Epithelial cell of proximal tubule (primary cell): ENCODE measurements at places on chromosomes 13 and 19. TPM values are rescaled to one million over a fixed set of nuclear protein-coding genes. Genes with fewer than 3 reads are reported as not detected.

GRCh38 chr13:42603571-42603970 is 29.6 kb downstream of the TNFSF11 start:
- DNase-seq: no peak

- DNase-seq: no peak
Observed at GRCh38 chr13:66323745-66324347, 906.3 kb downstream of the PCDH9 start.

DNA sequence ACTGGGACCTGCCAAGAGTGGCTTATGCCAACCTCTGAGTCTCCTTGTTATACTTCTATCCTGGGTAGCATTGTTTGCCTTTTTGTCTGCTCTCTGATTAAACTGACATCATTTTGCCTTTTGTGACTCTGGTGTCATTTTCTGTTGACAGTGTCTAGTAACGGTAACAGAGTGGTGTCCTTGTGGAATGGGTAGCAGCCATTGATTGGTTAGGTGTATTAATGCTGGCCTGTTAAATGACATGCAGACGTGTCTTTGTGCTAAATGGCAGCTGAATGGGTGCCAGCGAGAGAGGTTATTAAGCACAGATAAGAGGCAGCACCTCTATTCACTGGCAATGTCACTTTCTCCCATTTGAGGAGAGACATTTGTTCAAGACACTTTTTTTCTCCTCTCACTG is 1289.4 kb downstream of the PCDH9 start:
- no peak for DNase-seq

DNA sequence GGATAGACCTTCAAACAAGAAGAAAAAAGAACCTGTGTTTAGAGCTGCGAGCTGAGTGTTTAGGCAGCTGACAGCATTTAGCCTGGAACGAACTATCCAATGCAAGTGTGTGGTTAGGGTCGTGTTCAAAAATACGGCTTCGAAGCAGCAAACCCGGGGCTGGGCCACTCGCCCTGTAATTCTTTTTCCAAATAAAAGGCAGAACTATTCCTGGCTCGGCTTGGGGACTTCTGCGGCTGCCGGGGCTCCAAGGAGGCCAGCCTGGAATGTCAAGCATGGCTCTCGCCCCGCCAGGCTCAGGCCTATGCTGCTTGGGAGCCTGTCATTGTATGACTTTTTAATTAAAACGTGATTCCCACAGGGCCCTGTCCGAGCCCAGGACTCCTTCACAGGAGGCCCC is 51.7 kb upstream of the KLF2 start:
- DNase-seq: no peak

- DNase-seq: no peak
Observed at GRCh38 chr19:15539638-15540037, 31.3 kb downstream of the CYP4F22 start.

DNA sequence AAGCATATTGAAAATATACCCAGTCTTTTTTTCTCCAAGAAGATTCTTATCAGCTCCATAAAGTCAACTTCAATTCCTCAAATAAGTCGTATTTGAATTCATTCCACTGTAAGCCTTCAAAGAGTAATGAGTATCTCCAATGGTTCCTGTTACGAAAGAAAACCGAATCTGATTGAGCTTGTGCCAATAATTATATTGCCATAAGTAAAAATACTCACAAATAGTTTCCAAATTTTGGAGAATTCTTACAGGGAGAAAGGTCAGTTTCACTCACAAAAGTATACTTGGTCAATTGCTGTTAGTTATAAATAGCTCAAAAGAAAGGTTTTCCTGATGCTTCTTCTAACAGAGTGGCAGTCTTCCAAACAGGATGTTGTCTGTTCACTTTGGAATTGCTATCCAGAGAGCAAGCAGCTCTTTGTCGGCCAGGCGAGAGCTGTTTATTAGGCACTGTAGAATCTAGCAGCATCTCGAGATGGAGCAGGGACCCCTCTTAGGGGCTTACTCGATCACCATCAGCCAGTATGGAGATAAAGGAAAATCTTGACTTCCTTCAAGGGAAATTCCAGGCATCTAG is 13.5 kb downstream of the ERICH4 start:
- no peak for DNase-seq

DNA sequence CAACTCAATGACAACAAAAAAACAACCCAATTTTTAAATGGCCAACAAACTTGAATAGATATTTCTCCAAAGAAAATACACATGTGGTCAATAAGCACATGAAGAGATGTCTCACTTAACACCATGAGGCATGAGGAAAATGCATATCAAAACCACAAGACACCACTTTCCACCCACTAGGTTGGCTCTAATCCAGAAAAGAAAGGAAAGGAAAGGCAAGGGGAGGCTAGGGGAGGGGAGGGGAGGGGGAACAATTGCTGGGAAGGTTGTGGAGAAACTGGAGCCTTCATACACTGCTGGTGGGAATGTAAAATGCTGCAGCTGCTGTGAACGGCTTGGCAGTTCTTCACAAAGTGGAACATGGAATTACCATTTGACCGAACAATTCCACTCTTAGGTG is 854.3 kb downstream of the UQCRFS1 start:
- DNase-seq: no peak

- DNase-seq: no peak
Observed at GRCh38 chr13:26132756-26133155, 80.9 kb upstream of the SHISA2 start.

Gene CFAP97D2
- not detected in 2 replicates for total RNA-seq

Gene CD33
- total RNA-seq: not detected in 2 replicates

Gene NLRP4
- not detected in 2 replicates for total RNA-seq

Gene R3HDM4
- total RNA-seq: 49.8 and 60.0 TPM in 2 replicates
